ENCODE measurements at places on chromosomes 1 and 21. TPM values are rescaled to one million over a fixed set of nuclear protein-coding genes. Genes with fewer than 3 reads are reported as not detected.

Gene FNBP1L
- 32.9 TPM for total RNA-seq

Gene STUM
- 1.6 TPM for total RNA-seq

Gene PSEN2
- 98.9 TPM for total RNA-seq

Gene SERPINC1
- not detected for total RNA-seq

Gene PBX1
- 111 TPM for total RNA-seq

Gene CHIA
- not detected for total RNA-seq

Gene LYPD8
- not detected for total RNA-seq

Gene S100A1
- total RNA-seq, result 7.3 TPM

- no peaks in the 10 kb centered on the region for H3K27me3 ChIP-seq
- H3K4me3 ChIP-seq, result no peak overlapping the region
- no peaks in the 10 kb centered on the region for H3K36me3 ChIP-seq
- peaks cover 9% of the 10 kb centered on the region for H3K4me1 ChIP-seq
- H3K27ac ChIP-seq, result peak overlapping the region; percentile 60
Observed at GRCh38 chr1:43206600-43207228, 34.6 kb downstream of the CFAP57 start.

- H3K36me3 ChIP-seq, result no peaks in the 10 kb centered on the region
- no peak overlapping the region for H3K4me3 ChIP-seq
- no peak overlapping the region for H3K27ac ChIP-seq
- H3K4me1 ChIP-seq, result no peaks in the 10 kb centered on the region
- no peak for DNase-seq
Observed at GRCh38 chr1:228265167-228265566, 57.3 kb downstream of the OBSCN start.

- DNase-seq, result no peak
- H3K4me1 ChIP-seq, result peaks cover 45% of the 10 kb centered on the region
- H3K27ac ChIP-seq, result peak overlapping the region; percentile 86
- no peaks in the 10 kb centered on the region for H3K27me3 ChIP-seq
Observed at GRCh38 chr1:219189952-219190351, 16.3 kb downstream of the LYPLAL1 start.

DNA sequence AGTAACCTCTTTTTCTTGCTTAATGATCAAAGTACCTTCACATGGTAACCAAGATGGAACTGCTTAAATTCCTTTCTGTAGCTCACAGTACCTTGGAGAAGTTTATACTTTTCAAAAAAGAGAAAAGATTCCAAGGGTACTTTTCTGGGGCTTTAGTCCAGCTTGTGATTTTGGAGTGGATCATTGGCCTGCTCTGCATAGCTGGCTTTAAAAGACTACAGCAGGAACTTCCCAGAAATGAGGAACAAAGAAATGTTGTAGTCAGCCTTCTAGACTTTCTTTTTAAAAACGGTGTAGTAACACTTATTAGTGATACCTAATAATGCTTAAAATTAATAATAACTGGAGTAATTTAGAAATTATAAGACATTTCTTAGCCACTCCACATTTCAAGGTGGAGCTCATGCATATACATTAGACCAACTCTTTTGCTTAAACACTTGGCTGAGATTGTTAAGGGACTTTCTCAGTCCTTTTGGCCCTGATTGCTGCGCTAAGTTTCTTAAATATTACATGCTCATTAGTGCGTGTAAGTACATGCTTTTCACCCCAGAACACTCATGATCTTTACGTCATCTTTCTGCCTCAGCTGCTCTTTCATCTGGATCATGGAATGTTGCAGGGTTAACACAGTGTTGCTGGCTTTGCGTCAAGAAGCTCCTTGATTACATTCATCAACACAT is 57.3 kb downstream of the SDCCAG8 start:
- H3K4me3 ChIP-seq, result no peak overlapping the region
- DNase-seq, result no peak
- no peaks in the 10 kb centered on the region for H3K27me3 ChIP-seq
- no peaks in the 10 kb centered on the region for H3K36me3 ChIP-seq
- H3K27ac ChIP-seq, result no peak overlapping the region

DNA sequence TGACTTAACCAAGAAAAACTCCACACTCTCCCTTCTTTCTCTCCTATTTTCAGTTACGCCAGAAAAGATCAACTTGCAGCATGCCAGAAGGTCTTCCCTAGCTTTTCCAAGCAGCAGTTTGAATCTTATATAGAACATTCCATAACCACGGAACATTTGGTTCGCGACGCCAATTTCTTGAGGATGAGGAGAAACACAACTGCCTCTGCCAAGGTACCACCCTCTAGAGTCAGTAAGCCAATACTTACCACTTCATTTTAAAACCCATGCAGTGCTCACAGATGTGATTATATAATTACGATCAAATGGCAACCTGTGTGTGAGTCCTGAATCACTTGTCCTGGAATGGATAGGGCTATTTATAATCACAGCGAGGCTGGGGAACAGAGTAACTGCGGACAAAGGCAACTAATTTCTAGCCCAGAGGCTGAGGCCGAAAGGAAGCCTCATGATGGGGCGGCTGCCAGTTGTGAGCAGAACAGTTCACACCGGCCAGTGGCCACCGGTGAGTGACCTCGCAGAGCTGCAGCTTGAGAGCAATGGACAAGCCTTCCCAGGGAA is 43.2 kb upstream of the BACE2 start:
- no peak overlapping the region for H3K27ac ChIP-seq
- H3K27me3 ChIP-seq, result no peaks in the 10 kb centered on the region
- H3K4me3 ChIP-seq, result no peak overlapping the region
- DNase-seq, result no peak
- H3K36me3 ChIP-seq, result no peaks in the 10 kb centered on the region

DNA sequence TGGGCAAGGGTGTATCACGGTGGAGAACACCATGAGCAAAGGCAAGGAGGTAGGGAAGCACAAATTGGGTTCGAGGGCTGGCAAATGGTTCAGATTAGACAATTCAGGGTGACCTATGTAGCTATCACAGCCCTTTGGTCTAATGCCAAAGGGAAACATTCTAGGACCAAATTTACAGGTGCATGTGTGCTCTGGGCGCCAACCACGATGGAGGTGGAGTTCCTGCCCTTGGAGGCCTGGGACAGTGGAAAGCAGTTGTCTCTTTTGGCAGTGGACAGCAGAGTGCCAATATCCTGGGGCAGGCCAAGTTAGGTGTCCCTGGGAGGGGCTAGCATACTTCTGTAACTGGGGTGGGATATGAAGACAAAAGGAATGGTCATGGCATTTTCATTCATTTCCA is 40.1 kb downstream of the IGFN1 start:
- no peak for DNase-seq
- H3K27ac ChIP-seq, result no peak overlapping the region
- no peaks in the 10 kb centered on the region for H3K4me1 ChIP-seq
- H3K36me3 ChIP-seq, result no peaks in the 10 kb centered on the region

- no peak overlapping the region for H3K4me3 ChIP-seq
- peaks cover 45% of the 10 kb centered on the region for H3K4me1 ChIP-seq
- DNase-seq, result no peak
- H3K27me3 ChIP-seq, result no peaks in the 10 kb centered on the region
Observed at GRCh38 chr1:109906160-109906838, 4.3 kb upstream of the CSF1 start.

DNA sequence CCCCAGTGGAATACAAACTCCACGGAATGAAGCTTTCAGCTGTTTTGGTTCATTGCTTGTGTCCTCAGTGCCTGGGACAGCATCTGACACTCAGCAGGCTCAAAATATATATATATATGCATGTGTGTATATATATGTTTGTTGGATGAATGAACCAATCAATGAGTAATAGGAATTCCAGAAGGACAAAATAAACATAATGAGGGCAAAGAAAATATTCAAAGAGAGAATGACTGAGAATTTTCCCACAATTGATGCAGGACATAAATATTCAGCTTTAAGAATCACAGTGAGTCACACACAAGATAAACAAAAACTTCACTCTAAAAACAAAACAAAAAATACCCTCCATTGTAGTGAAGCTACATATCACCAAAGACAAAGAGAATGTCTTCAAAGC is 64.0 kb downstream of the CHD5 start:
- H3K4me3 ChIP-seq, result no peak overlapping the region
- H3K27me3 ChIP-seq, result no peaks in the 10 kb centered on the region
- no peak for DNase-seq
- H3K36me3 ChIP-seq, result no peaks in the 10 kb centered on the region

- H3K27me3 ChIP-seq, result no peaks in the 10 kb centered on the region
- H3K36me3 ChIP-seq, result no peaks in the 10 kb centered on the region
- no peak for DNase-seq
- H3K4me1 ChIP-seq, result no peaks in the 10 kb centered on the region
- H3K27ac ChIP-seq, result no peak overlapping the region
- H3K4me3 ChIP-seq, result no peak overlapping the region
Observed at GRCh38 chr1:94113589-94114226, 7.2 kb downstream of the ABCA4 start.

DNA sequence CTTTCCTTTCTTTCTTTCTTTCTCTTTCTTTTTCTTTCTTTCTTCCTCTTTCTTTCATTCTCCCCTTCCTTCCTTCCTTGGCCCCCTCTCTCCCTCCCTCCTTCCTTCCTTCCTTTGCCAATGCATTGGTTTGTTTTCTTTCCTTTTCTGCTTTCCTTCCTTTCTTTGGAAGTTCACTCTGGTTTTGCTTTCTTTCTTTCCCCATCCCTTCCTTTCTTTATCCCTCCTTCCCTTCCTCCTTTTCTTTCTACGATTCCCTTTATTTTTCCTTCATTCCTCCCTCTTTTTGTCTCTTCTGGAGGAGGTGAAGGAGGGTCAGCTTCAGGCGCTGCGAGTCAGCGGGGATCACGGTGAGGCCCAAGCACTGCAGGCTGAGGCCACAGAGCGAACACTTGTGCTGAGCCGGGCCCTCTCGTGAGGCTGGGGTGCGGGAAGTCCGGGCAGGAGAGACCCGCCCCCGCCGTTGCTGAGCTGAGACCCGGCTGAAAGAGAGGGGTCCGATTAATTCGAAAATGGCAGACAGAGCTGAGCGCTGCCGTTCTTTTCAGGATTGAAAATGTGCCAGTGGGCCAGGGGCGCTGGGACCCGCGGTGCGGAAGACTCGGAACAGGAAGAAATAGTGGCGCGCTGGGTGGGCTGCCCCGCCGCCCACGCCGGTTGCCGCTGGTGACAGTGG is 1.5 kb downstream of the SIM2 start:
- no peaks in the 10 kb centered on the region for H3K36me3 ChIP-seq
- H3K4me1 ChIP-seq, result peaks cover 58% of the 10 kb centered on the region
- H3K27ac ChIP-seq, result no peak overlapping the region

- no peak overlapping the region for H3K4me3 ChIP-seq
- no peak for DNase-seq
- no peaks in the 10 kb centered on the region for H3K36me3 ChIP-seq
- H3K4me1 ChIP-seq, result no peaks in the 10 kb centered on the region
Observed at GRCh38 chr1:153231363-153231762, 14.0 kb downstream of the PRR9 start.

- H3K27ac ChIP-seq, result no peak overlapping the region
- no peaks in the 10 kb centered on the region for H3K4me1 ChIP-seq
- no peaks in the 10 kb centered on the region for H3K27me3 ChIP-seq
- H3K36me3 ChIP-seq, result no peaks in the 10 kb centered on the region
- DNase-seq, result no peak
- H3K4me3 ChIP-seq, result no peak overlapping the region
Observed at GRCh38 chr1:33048426-33048825, 11.7 kb upstream of the AK2 start.

DNA sequence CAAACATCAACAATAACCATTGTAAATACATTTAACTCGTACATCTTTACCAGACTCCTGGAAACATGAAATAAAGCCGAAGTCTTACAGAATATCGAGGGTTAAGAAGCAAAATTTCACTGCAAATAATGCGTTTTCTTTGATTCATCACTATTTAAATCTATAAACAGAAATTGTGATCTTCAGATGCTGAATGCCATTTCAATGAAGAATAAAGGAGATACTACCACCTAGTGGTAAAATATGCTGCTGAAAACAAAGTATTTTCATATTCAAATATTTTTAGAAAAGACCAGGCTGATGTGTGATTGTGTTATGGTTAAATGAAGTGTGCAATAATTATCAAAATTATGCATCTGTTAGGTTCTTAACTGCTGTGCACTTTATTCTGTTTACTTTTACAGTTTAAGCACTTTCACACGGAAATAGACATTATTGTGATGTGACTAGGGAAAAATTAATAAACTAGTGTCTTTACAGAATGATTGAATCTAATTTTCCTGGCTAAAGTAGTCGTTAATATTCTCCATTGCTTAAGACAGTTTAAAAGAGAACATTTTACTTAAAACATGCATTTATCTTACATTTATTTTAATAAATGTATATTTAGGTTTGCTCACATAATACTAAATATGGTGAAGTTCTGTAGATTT is 1093.1 kb downstream of the MRPL39 start:
- no peaks in the 10 kb centered on the region for H3K36me3 ChIP-seq
- no peak overlapping the region for H3K27ac ChIP-seq
- DNase-seq, result no peak
- H3K4me3 ChIP-seq, result no peak overlapping the region
- no peaks in the 10 kb centered on the region for H3K4me1 ChIP-seq

DNA sequence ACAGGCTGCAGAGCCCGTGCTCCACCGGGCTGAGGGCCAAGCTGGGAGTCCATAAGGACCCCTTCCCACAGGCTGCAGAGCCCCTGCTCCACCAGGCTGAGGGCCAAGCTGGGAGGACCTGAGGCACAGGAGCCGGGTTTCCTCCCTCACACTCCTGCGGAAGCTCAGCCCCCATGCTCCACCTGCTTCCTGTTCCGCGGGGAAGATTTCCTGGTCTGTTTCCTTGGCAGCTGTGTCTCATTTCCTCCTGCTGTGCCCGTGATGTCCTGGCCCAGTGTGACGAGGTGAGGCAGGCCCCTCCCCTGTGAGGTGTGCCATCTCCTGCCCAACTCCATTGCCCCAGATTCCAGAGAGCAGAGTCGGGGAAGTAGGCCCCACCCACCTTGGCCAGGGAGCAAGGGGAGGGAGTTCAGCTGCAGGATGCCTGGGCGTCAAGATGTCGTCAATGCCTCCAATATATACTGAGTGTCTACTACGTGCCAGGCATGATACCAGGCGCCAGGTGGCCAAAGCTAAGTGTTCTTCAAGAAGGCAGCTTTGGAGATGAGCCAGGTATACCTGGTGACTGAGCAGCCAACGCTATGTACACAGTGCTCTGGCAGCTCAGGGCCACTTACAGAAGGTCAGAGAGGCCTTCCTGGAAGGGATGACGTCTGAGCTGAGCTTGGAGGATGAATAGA is 58.8 kb downstream of the NAV1 start:
- no peaks in the 10 kb centered on the region for H3K36me3 ChIP-seq
- H3K27me3 ChIP-seq, result no peaks in the 10 kb centered on the region
- H3K27ac ChIP-seq, result peak overlapping the region; percentile 90
- DNase-seq, result peak; percentile 96

DNA sequence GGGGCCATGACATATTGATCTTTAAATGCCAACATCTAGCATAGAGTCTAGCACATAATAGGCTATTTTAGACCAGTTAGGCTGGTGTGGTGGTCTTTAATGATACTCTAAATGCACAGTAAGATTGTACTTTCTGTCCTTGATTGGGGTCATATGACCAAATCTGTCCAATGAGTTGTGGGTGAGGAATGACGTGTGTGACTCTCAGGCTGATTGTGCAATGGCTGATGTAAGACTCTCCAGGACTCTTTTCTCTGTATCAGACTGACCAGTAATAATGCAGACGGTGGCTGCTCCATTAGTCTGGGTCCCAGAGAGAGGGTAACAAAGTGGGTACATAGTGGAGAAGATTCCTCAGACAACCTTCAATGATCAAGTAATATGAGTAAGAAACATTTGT is 541.6 kb upstream of the CAMK1G start:
- H3K4me1 ChIP-seq, result peaks cover 24% of the 10 kb centered on the region
- no peak for DNase-seq
- H3K27me3 ChIP-seq, result no peaks in the 10 kb centered on the region
- no peaks in the 10 kb centered on the region for H3K36me3 ChIP-seq

GRCh38 chr1:184190616-184191015 is 139.1 kb downstream of the TSEN15 start:
- H3K27ac ChIP-seq, result no peak overlapping the region
- no peaks in the 10 kb centered on the region for H3K36me3 ChIP-seq
- DNase-seq, result no peak
- H3K27me3 ChIP-seq, result no peaks in the 10 kb centered on the region

- no peaks in the 10 kb centered on the region for H3K36me3 ChIP-seq
- no peak for DNase-seq
- no peak overlapping the region for H3K27ac ChIP-seq
- peaks cover 14% of the 10 kb centered on the region for H3K4me1 ChIP-seq
Observed at GRCh38 chr1:215603319-215603718, 36.2 kb downstream of the KCTD3 start.

Data from body of pancreas (tissue), 4 donors.